SK-N-SH (cell line): ENCODE measurements at places on chromosomes 7 and 10. TPM values are rescaled to one million over a fixed set of nuclear protein-coding genes. Genes with fewer than 3 reads are reported as not detected.

C10orf67 gene
- polyA plus RNA-seq: 0.97 and 1.1 TPM in 2 replicates

ZNF518A gene
- polyA plus RNA-seq: 1.7 and 2.4 TPM in 2 replicates

DNA sequence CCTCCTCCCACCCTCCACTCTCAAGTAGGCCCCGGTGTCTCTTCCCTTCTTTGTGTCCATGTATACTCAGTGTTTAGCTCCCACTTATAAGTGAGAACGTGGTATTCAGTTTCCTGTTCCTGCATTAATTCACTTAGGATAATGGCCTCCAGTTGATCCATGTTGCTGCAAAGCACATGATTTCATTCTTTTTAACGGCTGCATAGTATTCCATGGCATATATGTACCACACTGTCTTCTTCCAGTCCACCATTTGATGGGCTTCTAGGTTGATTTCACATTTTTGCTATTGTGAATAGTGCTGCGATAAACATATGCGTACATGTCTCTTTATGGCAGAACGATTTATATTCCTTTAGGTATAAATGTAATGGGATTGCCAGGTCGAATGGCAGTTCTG, 51.0 kb downstream of the FAM171A1 start:
- DNase-seq: no peak

ZDHHC4 gene
- polyA plus RNA-seq: 169 and 178 TPM in 2 replicates

FOXP2 gene
- polyA plus RNA-seq: not detected in 2 replicates

PHKG1 gene
- 0.91 and 2.5 TPM in 2 replicates for polyA plus RNA-seq

RGS10 gene
- polyA plus RNA-seq: 41.2 and 44.6 TPM in 2 replicates

DNA sequence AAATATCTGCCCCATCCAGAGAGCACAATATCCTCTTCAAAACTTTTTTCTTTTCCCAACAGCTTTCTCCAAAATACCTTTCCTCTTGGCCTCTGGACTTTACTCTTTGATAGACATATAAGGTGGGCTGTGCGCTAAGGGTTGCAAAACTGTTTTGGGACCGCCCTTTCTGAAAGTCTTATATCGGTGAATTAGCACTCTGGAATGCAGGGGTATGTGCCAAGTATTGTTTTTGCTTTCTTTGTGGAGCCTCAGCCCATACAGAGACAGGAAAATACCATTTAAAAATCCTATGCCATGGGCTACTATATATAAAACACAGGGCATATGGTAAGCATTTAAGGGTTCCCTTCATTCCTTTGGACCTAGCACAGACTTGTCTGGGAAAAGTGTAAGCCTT, 37.7 kb downstream of the PPP1R17 start:
- no peak for DNase-seq

GRCh38 chr7:95478272-95479037, 7.3 kb upstream of the ASB4 start:
- DNase-seq: no peak

PRKAR2B gene
- polyA plus RNA-seq: 17.3 and 19.3 TPM in 2 replicates

- peak; percentile 71 for DNase-seq
Observed at GRCh38 chr7:93574646-93575554, at the start of gene CALCR. CALCR (minus strand) TSS chr7:93574724; CDS start chr7:93486981, 87,743 bp downstream.

DNA sequence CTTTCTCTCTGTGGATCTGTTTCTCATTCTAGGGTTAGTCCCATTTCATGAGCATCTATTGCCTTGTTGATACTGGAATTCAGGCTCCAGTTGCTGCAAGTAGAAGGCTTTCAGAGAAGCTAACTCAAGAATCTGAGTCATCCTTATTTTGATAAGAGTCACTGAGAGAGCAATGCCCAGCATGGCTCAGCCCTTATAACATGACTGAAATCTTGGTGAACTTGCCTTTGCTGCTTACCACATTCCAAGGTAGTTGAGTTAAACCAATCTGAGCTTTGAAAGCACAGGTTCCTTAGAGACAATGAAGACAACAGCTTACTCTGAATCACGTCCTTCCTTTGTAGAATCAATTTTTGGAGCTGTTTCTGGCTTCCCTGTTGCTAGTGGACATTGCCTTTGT, 53.6 kb upstream of the CHCHD3 start:
- no peak for DNase-seq

- DNase-seq: no peak
Observed at GRCh38 chr10:31384589-31384949, 65.6 kb downstream of the ZEB1 start.

PNLIPRP3 gene
- not detected in 2 replicates for polyA plus RNA-seq

OR13A1 gene
- polyA plus RNA-seq: not detected in 2 replicates

DNA sequence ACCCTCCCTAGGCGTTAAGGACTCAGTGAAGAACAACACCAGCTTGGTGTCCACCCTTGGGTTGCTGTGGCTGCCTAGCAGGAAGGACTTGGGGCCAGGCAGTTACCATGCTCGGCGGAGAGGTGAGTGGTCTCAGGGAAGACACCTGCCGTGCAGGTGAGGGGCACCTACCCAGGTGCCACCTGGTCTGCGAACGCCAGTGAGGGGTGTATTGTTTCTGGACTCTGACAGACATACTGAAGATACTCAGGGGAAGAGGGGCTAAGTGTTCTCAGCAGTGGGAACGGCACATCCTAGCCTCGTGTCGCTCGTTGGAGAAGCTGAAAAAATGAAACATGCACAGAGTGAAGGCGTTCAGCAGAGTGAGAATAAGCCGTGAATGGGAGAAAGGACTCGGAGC, 22.6 kb downstream of the DOCK1 start:
- no peak for DNase-seq

HMX3 gene
- not detected in 2 replicates for polyA plus RNA-seq
